Fibroblast of lung (primary cell): ENCODE measurements at places on chromosomes 3 and 15.
A peak's percentile ranks its signal among the peaks of the same experiment; 100 is the strongest.

DNA sequence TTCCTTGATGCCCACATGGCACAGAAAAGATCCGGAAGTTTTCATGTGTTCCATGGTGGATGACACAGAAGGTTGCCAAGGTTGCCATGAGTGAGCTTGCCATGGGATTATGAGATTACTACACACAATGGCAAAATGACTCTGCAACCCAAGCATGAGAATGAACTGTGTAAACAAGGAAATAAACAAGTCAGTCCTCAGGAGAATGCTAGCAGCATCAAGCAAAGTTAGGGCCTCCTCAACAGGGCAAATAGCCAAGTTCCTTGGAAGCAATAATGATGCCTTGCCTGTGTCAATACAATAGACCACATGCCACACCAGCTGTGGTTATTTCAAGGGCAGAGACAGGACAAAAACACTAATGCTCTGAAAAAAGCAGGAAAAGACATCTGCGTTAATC is 41.8 kb downstream of the AQR start:
- no peaks in the 10 kb centered on the region for H3K27me3 ChIP-seq
- no peak for DNase-seq
- no peak overlapping the region for H3K27ac ChIP-seq
- no peak overlapping the region for H3K4me3 ChIP-seq
- H3K36me3 ChIP-seq, result no peaks in the 10 kb centered on the region
- no peaks in the 10 kb centered on the region for H3K4me1 ChIP-seq

DNA sequence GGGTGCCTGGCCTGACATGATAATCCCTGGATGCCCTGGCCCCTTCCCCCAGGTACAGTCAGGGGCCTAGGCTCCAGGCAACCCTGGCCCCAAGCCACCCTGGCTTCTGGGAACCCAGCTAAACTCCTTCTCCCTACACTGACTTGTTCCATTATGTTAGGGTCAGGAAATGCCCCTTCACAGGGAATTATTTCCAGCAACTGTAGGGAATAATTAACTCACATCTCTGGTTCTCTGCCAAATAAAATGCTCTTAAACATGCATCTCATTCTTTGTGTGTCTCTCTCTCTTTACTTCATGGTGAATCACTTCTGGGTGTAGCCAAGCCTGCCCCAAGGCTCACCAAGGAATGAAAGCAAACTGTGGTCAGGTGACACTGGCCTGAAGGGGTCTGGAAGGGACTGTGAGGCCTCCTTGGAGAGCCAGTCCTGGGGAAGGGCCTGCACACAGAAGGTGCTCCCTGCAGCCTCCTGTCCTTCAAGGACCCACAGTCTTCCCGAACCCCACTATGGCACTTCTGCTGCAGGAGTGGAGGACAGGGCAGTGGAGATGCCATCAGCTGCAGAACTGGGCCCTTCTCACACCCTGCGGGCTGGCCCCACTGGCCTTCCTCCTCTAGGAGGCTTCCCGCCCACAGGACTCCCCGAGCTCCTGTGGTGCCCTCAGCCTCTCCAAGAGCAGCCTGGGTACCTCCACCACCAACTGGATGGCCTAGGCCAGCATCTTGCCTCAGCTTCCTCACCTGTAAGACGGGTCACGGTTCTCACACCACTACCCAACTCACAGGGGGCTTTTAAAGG is 17.6 kb downstream of the TKT start:
- peak overlapping the region; percentile 70 for H3K27ac ChIP-seq
- H3K36me3 ChIP-seq, result peaks cover 50% of the 10 kb centered on the region
- H3K27me3 ChIP-seq, result no peaks in the 10 kb centered on the region

DNA sequence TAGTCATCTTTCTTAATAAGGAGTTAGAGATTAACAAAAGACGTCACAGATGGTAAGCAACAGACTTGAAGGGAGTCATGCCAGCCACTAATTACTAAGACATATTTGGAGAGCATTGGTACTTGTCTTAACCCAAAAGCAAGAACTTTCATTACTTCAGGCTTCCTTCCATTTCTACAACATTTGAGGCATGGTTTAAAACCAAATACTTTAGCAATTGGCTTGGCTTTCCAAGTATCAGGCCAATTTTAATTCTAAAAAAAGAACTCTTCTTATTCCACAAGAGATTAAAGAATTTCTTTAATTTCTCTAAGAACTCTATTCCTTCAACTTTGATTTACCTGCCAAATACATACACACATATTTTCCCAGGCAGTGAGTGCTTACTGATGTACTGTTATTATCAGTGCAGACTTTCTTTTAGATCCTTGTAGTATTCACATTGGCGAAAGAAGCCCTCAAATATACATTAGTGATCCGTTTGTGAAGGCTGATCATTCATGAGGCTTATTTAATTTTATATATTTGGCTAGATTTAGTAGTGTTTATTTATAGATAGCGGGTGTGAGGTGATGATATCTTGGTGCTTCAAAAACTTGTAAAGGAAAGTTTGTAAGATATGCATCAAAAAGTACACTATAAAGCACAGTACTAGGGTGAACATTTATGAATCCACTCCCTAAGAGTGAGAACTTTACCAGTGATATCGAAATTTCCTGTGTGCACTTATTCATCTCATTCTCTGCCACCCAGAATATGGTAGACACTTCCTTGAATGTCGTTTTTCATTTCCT is 229.2 kb downstream of the MFSD1 start:
- no peaks in the 10 kb centered on the region for H3K27me3 ChIP-seq
- H3K4me1 ChIP-seq, result no peaks in the 10 kb centered on the region

DNA sequence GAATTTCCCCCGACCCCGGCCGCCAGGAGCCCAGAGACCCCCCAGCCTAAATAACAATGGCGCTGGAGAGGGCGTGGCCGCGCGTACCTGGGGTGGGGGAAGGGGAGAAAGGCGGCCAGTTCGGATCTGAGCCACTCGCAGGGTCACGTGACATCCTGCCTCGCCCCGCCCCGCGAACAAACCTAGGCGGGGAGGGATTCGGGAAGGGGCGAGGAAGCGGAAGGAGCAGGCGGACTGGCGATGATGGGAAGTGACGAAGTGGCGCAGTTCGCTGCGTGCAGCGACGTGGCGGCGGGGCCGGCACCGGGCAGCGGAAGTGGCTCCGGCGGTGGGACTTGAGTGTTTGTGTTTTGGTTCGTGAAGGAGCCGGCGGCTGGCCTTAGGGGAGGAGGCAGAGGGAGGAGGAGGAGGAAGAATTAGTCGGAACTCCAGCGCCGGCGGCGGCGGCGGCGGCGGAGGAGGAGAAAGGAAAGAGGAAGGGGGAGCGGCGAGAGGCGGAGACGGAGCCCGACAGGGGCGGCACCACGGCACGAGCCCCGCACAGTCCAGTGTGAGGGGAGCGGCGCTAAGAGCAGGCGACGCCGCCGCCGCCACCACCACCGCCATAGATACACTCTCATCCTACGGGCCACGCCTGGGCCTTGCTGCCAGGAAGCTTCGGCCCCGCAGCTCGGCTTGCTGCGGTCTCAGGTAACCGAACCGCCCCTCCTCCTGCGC is at the start of gene RAB5A:
Gene RAB5A, plus strand, starts transcription at position 266 of the 717 bp plus-strand sequence. CDS start 3,802 bp downstream, outside the sequence.
- DNase-seq, result peak; percentile 98
- H3K27ac ChIP-seq, result peak within 1 kb of the TSS; percentile 98
- H3K4me1 ChIP-seq, result no peaks in the 10 kb centered on the region
- H3K27me3 ChIP-seq, result no peaks in the 10 kb centered on the region
- peak within 1 kb of the TSS; percentile 82 for H3K4me3 ChIP-seq

- peak; percentile 66 for DNase-seq
- no peak overlapping the region for H3K27ac ChIP-seq
- no peaks in the 10 kb centered on the region for H3K36me3 ChIP-seq
- H3K4me3 ChIP-seq, result no peak overlapping the region
- H3K4me1 ChIP-seq, result no peaks in the 10 kb centered on the region
- no peaks in the 10 kb centered on the region for H3K27me3 ChIP-seq
Measured at GRCh38 chr3:182258538-182259177, 534.6 kb upstream of the ATP11B start.

DNA sequence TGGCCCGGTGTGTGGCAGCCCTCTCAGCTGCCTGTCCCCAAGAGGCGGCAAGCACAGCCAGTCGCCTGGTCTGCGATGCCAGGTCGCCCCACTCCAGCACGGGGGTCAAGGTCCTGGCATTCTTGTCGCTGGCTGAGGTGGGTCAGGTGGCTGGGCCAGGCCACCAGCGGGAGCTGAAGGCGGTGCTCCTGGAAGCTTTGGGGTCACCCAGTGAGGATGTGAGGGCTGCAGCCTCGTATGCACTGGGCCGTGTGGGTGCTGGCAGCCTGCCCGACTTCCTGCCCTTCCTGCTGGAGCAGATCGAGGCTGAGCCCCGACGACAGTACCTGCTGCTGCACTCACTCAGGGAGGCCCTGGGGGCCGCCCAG is 20.8 kb downstream of the CAND2 start:
- no peak for DNase-seq
- no peak overlapping the region for H3K27ac ChIP-seq
- peaks cover 3% of the 10 kb centered on the region for H3K36me3 ChIP-seq
- H3K27me3 ChIP-seq, result no peaks in the 10 kb centered on the region

DNA sequence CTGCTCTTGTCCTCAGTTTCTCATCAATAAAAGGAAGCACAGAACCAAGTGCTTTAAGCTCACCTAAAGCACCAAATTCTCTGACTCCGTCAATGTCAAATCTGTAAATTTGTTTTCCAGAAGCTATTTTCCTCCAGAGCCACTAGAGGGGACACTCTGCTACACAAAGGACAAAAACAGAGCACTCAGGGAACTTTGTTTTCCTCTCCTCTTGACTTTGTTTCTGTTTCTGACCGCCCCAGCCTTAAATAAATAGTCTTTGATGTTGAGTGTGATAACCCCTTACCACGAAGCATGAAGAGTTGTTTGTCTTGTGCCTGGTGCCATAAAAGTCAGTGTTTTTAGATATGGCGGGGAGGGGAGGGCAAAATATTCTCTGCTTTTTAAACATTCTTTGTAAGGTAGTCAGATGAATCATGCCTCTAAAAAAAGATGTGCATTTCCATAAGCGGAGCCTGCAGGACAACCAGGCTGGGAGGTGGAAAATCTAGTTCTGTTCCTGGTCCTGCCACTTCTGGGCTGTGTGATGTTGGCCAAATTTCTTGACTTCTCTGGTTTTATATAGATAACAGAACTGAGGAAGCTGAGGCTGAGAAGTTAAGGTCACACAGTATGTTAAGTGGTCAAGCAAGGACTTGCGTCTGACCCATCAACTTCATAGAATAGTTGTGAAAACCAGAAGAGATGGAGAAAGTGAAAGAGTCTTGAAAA is 7.3 kb upstream of the ZBTB38 start:
- no peaks in the 10 kb centered on the region for H3K27me3 ChIP-seq
- peak; percentile 95 for DNase-seq
- no peaks in the 10 kb centered on the region for H3K36me3 ChIP-seq
- peaks cover 5% of the 10 kb centered on the region for H3K4me1 ChIP-seq

GRCh38 chr3:7800006-7800780 is 701.4 kb upstream of the LMCD1 start:
- H3K36me3 ChIP-seq, result no peaks in the 10 kb centered on the region
- H3K27me3 ChIP-seq, result no peaks in the 10 kb centered on the region
- peak; percentile 23 for DNase-seq
- H3K4me1 ChIP-seq, result no peaks in the 10 kb centered on the region
- no peak overlapping the region for H3K4me3 ChIP-seq

GRCh38 chr15:50939911-50940310 is 31.4 kb downstream of the AP4E1 start:
- H3K27ac ChIP-seq, result no peak overlapping the region
- peaks cover 2% of the 10 kb centered on the region for H3K4me1 ChIP-seq
- peak; percentile 55 for DNase-seq
- peaks cover 2% of the 10 kb centered on the region for H3K36me3 ChIP-seq
- no peak overlapping the region for H3K4me3 ChIP-seq

DNA sequence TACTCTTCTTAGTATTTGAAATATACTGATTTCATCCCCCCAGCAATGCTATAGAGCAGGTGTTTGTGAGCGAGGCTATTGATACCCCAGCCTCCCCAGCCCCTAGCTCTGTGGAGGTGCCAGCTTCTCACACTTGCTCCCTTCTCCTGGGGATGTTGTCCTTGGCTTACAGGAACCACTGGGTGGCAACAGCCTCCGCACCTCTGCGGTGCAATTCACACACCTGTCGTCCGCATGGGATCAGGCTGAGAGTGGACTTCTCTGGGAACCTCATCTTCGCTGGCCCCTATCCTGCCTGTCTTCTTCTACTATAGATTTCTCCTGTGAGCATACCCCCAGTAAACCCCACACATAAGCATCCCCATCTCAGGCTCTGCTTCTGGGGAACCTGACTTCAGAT is 103.9 kb upstream of the SLC6A11 start:
- no peak for DNase-seq
- no peaks in the 10 kb centered on the region for H3K36me3 ChIP-seq
- no peak overlapping the region for H3K27ac ChIP-seq
- no peaks in the 10 kb centered on the region for H3K4me1 ChIP-seq
- peaks cover 7% of the 10 kb centered on the region for H3K27me3 ChIP-seq
